ENCODE measurements at places on chromosomes 6 and 20. TPM values are rescaled to one million over a fixed set of nuclear protein-coding genes. Genes with fewer than 3 reads are reported as not detected.

HMGCLL1 gene
- 4.2 TPM for total RNA-seq

C20orf173 gene
- not detected for total RNA-seq

DNA sequence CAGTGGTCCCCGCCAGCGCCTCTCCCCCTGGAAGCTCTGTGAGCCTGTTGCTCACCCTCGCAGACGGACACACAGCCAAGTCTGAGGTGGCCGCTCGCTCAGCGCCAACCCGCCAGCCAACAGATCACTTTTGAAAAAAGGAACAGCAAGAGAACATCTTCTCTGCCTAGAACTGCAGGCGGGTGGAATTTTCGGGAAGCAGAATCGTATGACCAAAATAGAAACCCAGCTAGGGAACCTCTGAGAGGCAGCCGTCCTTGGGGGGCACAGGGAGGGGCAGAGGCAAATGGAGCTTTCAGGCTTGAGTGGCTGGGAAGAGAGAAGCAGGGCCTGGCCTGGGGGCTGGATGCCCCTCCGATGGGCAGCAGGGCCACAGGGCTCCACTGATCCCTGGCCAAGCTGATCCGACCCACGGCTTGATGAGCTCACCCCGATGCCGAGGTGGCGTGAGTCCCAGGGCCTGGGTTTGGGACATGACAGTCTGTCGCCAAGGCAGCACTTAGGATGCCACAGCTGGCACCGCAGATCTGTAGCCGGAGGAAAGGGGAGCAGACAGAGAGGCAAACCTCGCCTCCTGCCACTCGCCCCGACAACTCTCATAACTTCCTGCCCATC lies 9.8 kb downstream of the NFATC2 start:
- H3K27ac ChIP-seq: peak overlapping the region; percentile 31
- no peak for DNase-seq
- peaks cover 24% of the 10 kb centered on the region for H3K4me1 ChIP-seq
- no peak overlapping the region for H3K4me3 ChIP-seq
- H3K36me3 ChIP-seq: no peaks in the 10 kb centered on the region
- H3K27me3 ChIP-seq: no peaks in the 10 kb centered on the region

DNA sequence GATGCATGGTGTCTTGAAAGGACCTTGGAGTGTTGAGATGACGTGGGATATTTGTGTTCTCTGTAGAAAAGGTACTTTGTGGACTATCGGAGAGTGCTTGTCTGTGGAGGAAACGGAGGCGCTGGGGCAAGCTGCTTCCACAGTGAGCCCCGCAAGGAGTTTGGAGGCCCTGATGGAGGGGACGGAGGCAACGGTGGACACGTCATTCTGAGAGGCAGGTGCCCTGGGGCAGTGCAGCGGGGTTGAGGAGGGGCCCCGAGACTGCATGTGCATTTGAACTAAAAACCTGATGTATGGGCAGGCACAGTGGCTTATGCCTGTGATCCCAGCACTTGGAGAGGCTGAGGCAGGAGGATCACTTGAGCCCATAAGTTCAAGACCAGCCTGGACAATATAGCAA lies 12.9 kb downstream of the MTG2 start:
- H3K27me3 ChIP-seq: no peaks in the 10 kb centered on the region
- no peak overlapping the region for H3K4me3 ChIP-seq
- H3K27ac ChIP-seq: no peak overlapping the region
- DNase-seq: no peak
- peaks cover 3% of the 10 kb centered on the region for H3K4me1 ChIP-seq
- H3K36me3 ChIP-seq: no peaks in the 10 kb centered on the region

GRCh38 chr6:67888546-67888885 lies 746.6 kb upstream of the ADGRB3 start:
- no peaks in the 10 kb centered on the region for H3K27me3 ChIP-seq
- no peak for DNase-seq
- H3K4me3 ChIP-seq: no peak overlapping the region
- H3K27ac ChIP-seq: no peak overlapping the region
- H3K36me3 ChIP-seq: no peaks in the 10 kb centered on the region

DNA sequence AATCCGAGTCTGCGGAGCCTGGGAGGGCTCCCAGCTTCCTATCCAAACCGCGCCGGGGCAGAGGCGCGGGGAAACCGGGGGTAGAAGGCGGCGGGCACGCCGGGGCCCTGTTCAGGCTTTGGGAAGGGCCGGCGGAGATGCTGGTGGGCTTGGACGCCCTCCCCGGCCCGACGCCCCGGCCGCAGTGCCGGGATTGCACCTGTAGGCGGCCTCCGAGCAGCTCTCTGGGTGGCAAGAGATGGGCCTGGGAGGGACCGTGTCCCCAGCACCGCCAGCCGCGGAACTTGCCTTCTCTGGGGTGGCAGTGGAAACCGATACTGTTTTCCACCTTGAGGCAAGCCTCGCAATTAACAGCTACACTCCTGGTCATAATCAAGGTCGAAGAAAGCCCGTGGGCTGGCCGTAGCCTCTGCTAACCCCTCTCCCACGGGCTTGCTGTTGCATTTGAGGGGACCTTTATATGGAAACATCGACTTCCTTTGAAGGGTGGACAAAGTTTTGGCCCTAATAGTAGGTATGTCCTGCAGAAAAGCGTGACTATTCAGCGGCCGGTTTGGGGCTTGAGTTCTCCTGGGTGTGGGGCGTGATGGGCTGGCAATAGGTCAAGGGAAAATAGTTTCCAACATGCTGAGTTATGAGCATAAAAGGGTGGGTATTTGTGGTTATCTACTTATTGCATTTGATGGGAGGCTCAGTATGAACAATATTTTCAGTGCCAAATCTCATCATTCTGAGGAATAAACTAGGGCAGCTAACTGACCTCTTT lies 1.1 kb upstream of the JAG1 start:
- DNase-seq: peak; percentile 84
- peaks cover 11% of the 10 kb centered on the region for H3K27me3 ChIP-seq
- peaks cover 9% of the 10 kb centered on the region for H3K4me1 ChIP-seq
- peak overlapping the region; percentile 98 for H3K27ac ChIP-seq
- H3K4me3 ChIP-seq: peak overlapping the region; percentile 82

GRCh38 chr6:125671323-125671722 lies 78.1 kb upstream of the HEY2 start:
- DNase-seq: no peak
- H3K27me3 ChIP-seq: no peaks in the 10 kb centered on the region
- no peaks in the 10 kb centered on the region for H3K36me3 ChIP-seq
- no peaks in the 10 kb centered on the region for H3K4me1 ChIP-seq
- H3K27ac ChIP-seq: no peak overlapping the region

GRCh38 chr20:39605361-39605760 lies 643.2 kb downstream of the DHX35 start:
- no peaks in the 10 kb centered on the region for H3K4me1 ChIP-seq
- DNase-seq: no peak
- no peaks in the 10 kb centered on the region for H3K36me3 ChIP-seq
- H3K4me3 ChIP-seq: no peak overlapping the region

GRCh38 chr6:163398115-163398514 lies 16.4 kb upstream of the QKI start:
- H3K27me3 ChIP-seq: no peaks in the 10 kb centered on the region
- H3K4me1 ChIP-seq: no peaks in the 10 kb centered on the region
- no peak overlapping the region for H3K27ac ChIP-seq
- DNase-seq: no peak
